Stimulated activated CD8-positive, alpha-beta memory T cell treated with anti-CD3 and anti-CD28 coated beads, Interleukin-7, amount 100 ng/mL, for 1 hour (primary cell): ENCODE measurements at places on chromosomes 3 and 15.

GRCh38 chr15:42118650-42119445 is 24.5 kb upstream of the PLA2G4D start:
- DNase-seq = no peak

DNA sequence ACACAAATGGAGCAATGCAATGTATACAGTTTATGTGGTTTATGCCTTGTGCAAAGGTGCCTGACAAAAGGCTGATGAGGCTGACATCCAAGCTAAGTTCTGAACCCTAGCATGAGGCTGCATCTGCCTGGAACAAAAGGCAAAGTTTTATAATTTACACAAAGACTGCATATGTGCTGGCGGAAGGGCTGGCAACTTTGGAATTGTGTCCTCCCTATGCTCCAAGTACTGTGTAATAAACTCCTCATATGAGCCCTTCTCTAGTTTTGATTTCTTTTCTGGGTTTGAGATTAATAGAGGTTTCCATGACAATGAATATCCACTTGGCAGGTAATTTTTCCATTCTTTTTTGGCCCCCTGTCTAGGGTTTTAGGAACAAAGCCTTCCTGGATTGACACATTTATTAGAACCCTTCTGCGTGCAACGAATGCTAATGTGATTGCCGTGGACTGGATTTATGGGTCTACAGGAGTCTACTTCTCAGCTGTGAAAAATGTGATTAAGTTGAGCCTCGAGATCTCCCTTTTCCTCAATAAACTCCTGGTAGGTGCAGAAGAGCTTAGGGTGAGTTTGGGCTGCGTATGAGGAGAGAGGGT is 10.8 kb downstream of the PLA1A start:
- DNase-seq = no peak

DNA sequence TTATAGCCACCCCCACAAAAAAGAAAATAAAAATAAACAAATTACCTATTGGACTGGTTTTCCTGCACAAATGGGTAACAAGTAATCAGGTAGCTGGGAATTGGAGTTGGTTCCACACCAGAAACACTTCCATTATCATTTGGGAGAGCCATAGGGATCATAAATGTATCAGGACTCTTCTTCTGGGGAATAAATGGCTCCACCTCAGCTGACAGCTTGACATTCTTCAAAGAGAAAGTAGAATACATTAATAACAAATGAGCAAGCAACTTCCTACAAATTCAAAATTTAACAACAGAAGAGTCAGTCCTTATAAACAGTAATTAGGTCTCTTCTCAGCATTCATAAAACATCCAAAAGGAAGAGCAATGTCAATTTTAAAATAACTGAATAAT is 8.7 kb downstream of the SECISBP2L start:
- no peak for DNase-seq

- no peak for DNase-seq
These were observed 44.9 kb downstream of the EPHB1 start for GRCh38 chr3:134839990-134840389.

DNA sequence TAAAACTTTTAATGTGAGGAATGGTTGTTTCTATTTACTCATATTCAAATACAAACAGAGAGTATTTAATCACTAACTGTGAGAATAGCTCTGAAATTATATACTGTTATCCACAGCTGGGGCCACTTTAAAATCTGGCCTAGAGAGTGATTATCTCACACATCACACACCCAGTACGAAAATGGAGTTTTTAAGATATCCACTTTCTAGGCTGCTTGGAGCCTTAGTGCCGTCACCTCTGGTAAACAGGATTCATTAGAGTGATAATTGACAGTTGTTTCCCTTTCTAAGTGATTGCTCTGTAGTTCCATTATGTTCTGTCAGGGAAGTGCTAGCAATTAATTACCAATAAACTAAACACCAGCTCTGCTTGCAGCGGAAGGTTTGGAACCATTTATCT is 942.4 kb downstream of the FHIT start:
- DNase-seq = no peak

GRCh38 chr15:83380682-83381081 is 66.5 kb upstream of the SH3GL3 start:
- DNase-seq = no peak

GRCh38 chr3:9402410-9403228 is 5.2 kb downstream of the SETD5 start:
- DNase-seq = no peak

GRCh38 chr3:52291508-52292181 is 4.0 kb downstream of the GLYCTK start:
- no peak for DNase-seq

GRCh38 chr15:61084944-61085367 is 144.1 kb downstream of the RORA start:
- no peak for DNase-seq

DNA sequence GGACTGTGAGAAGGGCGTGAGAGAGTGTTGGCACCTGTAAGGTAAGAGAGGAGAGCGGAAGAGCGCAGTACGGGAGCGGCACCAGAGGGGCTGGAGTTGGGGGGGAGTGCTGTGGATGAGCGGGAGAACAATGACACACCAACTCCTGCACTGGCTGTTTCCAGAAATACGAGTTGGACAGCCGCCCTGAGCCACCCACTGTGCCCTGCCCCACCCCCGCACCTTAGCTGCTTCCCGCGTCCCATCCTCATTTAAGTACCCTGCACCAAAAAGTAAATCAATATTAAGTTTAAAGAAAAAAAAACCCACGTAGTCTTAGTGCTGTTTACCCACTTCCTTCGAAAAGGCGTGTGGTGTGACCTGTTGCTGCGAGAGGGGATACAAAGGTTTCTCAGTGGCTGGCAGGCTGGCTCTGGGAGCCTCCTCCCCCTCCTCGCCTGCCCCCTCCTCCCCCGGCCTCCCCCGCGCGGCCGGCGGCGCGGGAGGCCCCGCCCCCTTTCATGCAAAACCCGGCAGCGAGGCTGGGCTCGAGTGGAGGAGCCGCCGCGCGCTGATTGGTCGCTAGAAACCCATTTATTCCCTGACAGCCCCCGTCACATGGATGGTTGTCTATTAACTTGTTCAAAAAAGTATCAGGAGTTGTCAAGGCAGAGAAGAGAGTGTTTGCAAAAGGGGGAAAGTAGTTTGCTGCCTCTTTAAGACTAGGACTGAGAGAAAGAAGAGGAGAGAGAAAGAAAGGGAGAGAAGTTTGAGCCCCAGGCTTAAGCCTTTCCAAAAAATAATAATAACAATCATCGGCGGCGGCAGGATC is at the start of gene SOX2:
SOX2 (plus strand) TSS at position 601 of the 811 bp plus-strand sequence. CDS start 436 bp downstream, outside the sequence.
- no peak for DNase-seq

GRCh38 chr3:133032301-133032700 is 5.9 kb upstream of the TMEM108 start:
- DNase-seq = no peak

GRCh38 chr3:3113042-3113709 is 3.0 kb upstream of the IL5RA start:
- DNase-seq = no peak

- no peak for DNase-seq
These were observed 831.9 kb downstream of the GBE1 start for GRCh38 chr3:80929576-80929975.

DNA sequence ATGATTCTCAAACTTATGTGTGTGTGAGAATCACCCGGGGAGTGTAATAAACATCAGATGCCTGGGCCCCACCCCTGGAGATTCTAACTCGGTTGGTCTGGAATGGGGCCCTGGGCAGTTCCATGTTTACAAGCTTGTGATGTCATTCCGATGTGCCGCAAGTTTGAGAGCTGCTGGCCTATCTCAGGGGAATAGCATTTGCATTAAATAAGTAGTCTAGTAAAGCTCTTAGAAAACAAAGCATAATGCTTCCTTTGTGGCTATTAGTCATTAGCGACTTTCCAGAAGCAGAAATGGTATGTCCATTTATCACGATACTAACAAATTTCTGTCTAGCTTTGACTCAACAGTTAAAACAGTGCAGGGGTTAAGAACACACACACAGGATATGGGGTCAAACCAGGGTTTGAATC is 20.9 kb downstream of the PGBD4 start:
- no peak for DNase-seq

DNA sequence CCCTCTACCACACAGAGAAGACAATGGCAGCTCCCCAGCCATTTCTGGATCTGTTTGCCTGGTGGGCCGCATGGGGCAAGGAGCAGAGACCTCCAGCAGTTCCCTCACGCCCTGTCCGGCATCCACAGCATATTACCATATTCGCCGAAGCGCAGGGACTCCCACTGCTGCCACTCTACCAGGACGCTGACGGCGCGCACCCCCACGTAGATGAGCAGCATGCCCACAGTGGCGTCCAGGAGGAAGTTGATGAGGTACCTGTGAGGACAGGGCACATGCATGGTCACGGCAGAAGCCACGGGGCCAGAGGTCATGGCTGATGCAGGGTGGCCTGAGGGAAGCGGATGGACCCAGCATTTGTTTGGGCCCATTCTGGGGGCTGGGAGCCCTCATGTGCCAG is 14.8 kb upstream of the MUSTN1 start:
- no peak for DNase-seq

GRCh38 chr3:127953091-127954035 is 38.3 kb downstream of the KBTBD12 start:
- no peak for DNase-seq

DNA sequence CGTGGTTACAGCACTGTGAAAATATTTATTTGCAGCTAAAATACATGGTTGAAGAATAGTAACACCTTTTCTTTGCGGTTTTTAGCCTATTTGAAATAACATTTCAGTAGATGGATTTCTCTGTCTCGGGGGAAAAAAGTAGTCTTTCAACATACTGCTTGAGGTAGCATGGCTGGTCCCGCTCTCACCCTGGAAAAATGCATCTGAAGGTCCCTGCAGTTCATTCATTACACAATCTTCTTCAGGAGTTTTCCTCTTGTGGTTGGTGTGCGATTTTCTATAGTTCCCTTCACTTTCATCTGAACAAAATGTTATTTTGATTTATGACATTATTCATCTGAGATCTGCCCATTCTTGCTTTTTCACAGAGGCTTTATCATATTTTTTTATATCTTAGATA is 75.9 kb downstream of the STRIT1 start:
- DNase-seq = no peak

DNA sequence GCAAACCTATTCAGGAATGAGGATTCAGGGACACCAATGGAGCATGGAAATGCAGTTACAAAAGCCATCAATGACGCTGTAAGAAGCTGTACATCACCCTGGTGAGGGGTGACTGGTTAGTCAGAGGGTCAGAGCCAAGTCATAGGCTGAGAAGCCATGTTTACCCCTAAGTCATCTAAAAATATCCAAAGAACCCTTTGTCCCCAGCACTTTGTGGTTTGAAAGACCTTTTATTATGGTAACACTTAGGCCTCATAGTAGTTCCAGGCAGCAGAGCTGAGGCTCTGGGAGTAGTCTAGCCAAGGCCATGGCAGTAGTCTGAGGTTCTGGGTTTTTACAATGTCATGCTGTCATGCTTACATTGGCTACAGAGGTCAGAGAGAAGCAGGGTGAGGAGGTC is 131.2 kb downstream of the CTNNB1 start:
- DNase-seq = no peak

- no peak for DNase-seq
These were observed 30.3 kb downstream of the UMPS start for GRCh38 chr3:124760601-124761000.

DNA sequence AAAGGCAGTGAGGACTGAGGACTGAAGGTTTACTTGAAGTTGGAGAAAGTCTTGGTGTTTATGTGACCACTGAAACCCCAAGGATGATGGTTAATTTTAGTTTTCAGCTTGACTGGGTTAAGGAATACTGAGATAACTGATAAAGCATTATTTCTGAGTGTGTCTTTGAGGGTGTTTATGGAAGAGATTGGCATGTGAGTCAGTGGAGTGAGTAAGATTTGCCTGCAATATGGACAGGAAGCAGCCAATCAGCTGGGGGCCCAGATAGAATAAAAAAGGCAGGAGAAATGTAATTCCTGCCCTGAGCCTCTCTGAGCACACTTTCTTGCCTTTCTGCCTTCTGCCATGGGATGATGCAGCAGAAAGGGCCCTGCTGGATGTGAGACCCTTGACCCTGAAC is 92.4 kb downstream of the KBTBD8 start:
- no peak for DNase-seq

- no peak for DNase-seq
These were observed 25.7 kb downstream of the VPS39 start for GRCh38 chr15:42182328-42182886.

DNA sequence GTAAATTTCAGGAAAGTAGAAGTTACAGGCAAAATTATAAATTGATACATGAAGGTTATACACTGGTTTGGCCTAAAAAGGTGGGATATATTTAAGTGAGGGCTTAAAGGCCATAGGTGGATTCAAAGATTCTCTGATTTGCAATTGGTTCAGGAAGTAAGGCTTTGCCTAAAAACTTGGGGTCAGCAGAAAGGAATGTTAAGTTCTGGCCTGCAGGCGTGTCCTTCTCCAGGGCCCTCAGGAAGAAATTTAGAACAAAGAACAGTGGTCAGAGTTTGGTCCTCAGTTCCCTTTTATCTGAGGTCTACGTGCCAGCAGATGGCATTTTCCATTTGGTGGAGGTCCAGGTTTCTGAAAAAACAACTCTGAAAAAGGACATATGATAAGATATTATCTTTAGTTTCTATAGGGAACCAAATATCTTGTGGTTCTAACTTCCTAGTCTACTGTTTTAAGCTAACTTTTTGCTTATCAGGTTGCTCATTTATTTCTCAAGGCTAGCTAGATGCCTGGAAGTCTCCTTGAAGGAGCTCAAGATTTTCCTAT is 40.5 kb downstream of the SCN11A start:
- no peak for DNase-seq

- no peak for DNase-seq
These were observed 187.1 kb downstream of the PDE8A start for GRCh38 chr15:85168642-85169173.

- no peak for DNase-seq
These were observed 274.8 kb upstream of the TRIM42 start for GRCh38 chr3:140403079-140403478.

DNA sequence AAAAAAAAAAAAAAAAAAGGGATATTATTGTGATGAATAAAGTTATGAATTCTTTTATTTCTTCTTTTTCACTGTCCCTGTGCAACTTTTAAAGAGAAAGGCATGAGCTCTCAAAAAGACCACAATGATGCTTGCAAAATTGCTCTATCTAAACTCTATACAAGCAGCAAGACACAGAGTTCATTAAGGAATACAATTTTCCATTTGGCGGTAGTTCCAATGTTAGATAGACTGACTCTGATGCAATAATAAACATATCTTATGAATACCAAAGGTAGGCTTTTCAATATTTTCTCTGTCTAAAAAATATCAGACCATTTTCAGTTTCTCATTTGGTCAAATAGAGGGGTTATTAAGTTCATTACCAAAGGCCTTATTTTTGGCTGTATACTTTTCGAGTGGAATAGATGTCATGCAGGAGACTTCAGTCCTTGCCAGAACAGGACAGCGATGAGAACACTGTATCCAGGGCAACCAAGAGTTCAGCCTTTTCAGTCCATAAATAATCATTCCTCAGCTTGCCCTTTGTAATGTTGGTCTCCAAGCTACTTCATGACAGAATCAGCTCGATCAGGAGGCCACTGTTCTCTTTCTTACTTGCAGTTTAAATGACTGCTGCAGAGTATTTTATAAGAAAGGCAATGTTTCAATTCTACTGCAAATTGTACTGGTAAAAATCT is 162.9 kb upstream of the FAM3D start:
- DNase-seq = no peak

DNA sequence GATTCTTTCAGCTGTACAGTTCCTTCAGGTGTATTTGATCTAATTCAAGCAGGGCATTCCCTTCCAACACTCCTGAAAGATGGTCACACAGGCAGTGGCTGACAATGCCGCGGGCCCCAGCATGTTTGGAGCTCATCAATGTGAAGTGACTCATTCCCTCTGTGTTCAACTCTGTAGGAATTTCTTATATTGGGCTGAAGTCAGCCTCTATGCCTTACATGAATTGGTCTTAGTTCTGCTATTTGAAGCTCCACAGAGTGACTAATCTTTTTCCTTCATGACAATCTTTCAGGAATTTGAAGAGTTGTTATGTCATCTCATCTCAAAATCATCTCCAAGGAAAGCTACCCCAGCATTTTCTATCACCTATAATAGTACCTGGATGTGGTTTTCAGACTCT is 142.5 kb upstream of the C2CD4B start:
- DNase-seq = no peak
